ENCODE measurements at places on chromosomes 5 and 9.
A peak's percentile ranks its signal among the peaks of the same experiment; 100 is the strongest.

DNA sequence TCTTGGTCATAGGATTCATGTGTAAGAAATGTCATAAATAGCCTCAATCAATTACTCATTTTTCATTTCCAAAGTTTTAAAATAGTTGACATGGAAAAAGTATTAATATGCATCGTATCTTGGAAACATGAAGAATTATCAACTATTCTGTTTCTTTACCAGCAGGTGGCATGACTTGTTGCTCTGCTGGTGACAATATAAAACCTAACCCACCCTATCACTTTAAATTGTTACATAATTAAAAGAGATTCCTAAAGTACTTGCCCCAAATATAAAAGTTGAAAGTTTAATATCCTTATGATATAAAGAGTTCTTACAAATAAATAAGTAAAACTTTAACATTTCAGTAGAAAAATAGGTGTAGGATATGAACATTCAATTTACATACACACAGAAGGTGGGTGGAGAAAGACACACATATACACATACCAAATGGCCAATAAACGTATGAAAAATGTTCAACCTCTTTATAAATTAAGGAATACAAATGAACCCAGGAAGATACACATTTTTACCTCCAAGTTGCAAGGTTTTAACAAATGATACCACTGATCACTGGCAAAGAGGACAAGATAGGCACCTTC lies 30.6 kb downstream of the MAP1B start:
- no peak for DNase-seq

DNA sequence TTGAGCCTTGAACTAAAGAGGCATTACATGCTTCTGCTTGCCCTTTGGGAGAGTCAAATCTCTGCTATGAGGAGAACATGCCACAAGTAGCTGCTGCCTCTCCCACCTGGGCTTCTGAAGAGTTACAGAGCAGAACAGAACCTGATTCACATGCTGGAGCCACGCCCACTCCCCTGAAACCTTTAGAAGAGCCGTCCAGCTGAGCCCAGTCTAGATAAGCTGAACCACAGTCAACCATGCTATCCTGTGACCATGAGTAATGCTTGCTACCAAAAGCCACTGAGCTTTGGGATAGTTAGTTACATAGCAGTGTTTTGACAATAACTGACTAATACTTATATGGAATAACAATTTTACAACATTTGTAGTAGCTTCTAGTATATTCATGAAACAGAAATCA lies 111.0 kb upstream of the VCAN start:
- DNase-seq = no peak

DNA sequence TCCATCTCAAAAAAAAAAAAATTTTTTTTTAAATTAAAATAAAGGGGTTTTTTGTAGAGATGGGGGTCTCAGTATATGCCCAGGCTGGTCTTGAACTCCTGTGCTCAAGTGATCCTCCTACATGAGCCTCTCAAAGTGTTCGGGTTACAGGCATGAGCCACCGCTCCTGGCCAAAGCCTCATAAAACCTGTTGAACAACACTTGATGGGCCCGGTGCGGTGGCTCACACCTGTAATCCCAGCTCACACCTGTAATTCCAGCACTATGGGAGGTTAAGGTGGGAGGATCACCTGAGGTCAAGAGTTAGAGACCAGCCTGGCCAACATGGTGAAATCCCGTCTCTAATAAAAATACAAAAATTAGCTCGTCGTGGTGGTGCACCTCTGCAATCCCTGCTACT lies 7.7 kb upstream of the NPM1 start:
- no peak for DNase-seq

DNA sequence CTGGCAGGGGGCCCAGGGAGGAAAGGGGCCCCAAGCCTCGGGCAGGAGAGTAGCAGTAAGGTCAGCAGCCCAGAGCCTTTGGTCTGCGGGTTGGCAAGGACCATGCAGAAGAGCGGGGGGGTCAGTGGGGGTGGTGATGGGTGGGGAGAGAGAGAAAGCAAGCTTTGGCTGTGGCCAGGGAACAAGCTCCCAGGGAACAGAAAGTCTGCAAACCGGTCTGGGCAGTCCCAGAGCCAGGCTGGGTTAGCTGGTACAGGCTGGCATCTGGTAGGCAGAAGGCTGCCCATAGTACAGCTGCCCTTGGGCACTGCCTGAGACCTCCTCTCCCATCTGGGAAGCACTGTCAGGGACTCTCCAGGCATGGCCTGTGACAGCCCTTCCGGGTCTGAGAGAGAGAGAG lies 10.5 kb upstream of the EPB41L4B start:
- DNase-seq = peak; percentile 38

Data from fibroblast of mammary gland (primary cell).